ENCODE measurements at places on chromosomes 12 and 14.

GRCh38 chr12:86213012-86213411, 43.2 kb downstream of the MGAT4C start:
- DNase-seq, result no peak

- peak; percentile 66 for DNase-seq
Observed at GRCh38 chr14:77067632-77068516, 30.2 kb upstream of the CIPC start.

DNA sequence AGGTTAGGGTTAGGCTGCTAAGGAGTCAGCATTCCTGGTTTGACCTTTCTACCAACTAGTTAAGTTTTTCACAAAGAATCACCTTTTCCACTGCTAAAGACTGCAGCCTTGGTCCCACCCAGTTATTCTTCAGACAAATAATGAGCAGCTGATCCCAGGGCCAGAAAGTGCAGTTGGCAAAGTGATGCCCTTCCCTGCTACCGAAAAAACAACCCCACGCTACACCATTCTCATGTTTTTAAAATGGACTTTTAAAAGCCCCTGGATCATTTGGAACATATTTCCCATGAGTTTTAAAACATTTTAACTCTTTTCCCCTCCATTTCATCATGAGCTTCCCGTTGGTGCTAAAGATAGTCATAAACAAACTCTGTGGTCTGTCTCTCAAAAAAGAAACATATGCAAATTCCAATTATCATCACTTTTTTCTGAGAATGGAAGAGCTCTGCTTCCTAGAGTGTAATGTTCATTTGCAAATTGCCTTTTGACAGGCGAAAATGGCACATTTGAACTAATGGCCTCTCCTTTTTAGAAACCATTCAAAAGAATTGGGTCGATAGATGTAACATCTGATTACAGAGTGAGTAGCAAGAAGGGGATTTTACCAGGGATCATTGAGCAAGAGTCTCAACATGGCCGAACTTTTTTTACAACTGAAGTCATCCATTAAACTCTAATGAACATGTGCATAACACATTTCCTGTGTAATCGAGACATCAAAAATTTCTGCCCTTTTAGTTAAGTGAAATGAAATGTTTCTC, 129.3 kb upstream of the RAP1B start:
- no peak for DNase-seq

GRCh38 chr14:21525962-21526671, at the start of gene SALL2:
Gene SALL2 (minus strand): TSS chr14:21526346. CDS start chr14:21526127, 219 bp downstream.
- DNase-seq, result peak; percentile 50

DNA sequence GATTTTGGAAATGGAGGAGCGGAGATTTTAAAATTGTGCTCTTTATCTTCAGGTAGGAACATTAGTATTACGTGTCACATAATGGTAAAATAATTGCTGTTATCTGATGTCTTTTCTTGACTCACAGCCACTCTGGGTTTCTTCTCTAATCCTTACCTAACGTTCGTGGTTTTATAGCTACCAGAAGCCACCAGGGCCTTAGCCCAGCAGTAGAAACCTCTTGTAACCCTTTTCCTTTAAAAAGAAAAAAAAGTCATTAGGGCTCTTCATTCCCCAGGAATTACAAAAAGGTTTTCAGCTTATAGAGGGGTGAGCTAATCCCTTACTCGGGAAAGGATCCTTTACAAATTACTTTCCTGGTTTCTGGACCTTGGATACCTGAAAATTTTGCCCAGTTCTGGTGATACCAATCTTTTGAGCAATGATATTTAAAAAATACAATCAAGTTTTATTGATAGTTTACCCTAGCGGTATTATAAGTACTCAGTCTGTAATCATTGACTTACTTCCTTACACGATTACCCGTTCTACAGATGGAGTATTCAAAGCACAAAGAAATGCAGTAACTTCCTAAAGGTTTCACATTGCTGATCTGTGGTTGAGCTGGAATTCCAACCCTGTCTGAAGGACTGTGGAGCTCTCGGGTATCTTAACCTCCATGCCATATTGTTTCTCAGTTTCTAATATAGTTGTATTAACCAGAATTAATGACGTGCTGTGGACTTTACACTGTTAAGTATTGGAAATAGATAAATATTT, 1.6 kb downstream of the GABARAPL1 start:
- DNase-seq, result no peak

- DNase-seq, result no peak
Observed at GRCh38 chr14:29039171-29039570, 272.6 kb downstream of the FOXG1 start.

DNA sequence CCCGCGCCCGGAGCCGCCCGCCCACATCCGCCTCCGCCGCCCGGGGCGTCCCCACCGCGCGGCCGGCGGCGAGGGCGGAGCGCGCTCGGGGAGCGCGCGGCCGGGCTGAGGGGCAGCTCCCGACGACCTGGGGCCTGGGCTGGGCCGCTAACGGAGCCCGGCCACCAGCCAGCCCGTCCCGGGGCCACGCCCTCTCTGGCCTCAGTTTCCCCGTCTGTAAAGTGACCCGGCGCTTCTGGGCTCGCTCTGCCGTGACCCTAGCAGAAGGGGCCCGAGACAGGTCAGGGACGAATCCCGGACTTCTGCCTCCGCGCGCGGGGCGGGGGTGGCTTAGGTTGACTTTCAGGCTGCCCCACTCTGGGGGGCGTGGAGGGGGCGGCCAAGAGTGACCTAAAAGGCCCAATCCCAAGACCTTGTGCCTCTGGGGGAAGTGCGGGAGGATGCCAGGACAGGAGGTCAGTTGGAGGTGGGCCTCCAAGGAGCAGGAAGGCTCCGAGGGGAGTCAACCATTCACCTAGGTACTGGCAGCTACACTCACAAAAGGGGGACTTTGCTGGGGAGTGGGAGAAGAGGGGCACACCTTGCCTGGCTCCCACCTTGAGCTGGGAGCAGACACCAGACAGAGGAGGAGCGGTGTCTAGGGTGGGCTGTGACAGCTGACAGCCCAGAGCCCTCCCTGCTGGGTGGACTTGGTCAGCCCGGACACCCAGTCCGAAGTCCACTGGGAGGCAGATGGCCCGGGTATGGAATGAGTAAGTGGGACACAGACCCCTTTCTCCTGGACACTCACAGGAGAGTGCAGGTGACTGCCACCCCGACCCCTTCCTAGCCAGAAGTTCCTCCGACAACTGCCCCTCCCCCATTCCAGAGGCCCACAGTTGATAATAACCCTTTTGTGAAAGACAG, 486 bp upstream of the AKT1 start:
- peak; percentile 69 for DNase-seq

- no peak for DNase-seq
Observed at GRCh38 chr14:20578784-20579502, 8.9 kb downstream of the RNASE11 start.

GRCh38 chr14:30264161-30264560, 294.8 kb upstream of the G2E3 start:
- DNase-seq, result no peak

GRCh38 chr12:21983095-21983494, 41.9 kb upstream of the ABCC9 start:
- DNase-seq, result no peak

DNA sequence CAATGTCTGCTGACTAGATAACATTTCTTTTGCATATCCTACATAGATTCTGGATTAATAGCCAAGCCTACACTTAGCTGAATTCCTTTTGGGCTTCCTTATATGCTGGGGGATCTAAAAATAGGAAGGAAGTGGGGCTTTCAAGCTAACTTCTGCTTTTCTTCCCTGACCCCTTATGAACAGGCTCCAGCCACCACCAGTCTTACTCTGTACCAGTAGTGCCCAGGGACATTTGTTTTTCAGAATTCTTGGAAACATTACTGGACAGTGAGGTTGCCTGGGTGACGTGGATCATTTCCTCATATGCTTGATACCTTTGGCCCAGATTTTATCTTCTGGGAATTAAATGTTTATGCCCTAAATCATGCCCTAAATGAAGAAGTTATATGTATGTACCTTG, 55.9 kb upstream of the SRRM4 start:
- DNase-seq, result no peak

DNA sequence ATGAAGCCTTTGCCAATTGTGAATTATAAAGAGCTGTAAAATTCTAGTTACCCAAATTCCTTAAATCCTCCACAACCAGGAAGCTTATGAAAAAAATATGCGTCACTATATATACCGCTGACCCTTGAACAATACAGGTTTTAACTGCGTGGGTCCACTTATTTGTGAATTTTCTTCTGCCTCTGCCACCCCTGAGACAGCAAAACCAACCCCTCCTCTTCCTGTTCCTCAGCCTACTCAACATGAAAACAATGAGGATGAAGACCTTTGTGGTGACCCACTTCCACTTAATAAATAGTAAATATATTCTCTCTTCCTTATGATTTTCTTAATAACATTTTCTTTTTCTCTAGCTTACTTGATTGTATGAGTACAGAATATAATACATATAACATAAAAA, 42.2 kb downstream of the CMKLR1 start:
- no peak for DNase-seq

DNA sequence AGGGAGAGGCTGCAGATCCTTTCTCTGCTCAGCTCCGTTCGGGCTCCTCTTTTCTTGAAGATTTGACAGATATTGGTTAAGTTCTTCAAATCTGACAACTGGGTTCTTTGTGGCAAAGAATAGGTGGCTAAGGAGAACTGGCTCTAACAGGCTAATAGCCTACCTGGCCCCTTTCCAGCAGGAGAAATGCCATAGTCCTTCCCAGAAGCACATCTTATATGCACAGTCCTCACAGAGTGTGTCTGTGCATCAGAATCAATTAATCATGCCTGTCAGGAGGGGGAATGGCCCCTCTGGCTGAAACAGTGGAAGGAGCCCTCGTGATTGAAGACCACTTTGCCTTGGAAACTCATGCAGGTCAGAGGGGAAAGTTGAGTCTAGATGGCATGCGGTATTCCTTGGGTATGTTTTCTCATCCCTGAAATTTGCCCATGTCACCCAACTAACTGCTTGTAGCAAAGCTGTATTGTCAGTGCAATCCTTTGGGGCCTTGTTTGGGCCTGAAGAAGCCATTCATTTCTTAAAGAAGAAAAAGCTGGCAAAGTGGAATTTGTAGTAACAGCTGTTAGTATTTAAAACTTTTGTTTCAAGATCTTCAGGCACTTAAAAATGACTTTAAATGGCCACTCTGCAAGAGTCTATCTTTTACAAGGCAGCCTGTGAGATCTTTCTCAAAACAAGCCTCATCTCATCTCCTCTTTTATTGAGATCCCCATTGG, 251.5 kb downstream of the ZFP36L1 start:
- no peak for DNase-seq

GRCh38 chr14:71117839-71118743, 210.8 kb downstream of the PCNX1 start:
- no peak for DNase-seq

GRCh38 chr12:94699801-94700200, 49.4 kb upstream of the TMCC3 start:
- no peak for DNase-seq

DNA sequence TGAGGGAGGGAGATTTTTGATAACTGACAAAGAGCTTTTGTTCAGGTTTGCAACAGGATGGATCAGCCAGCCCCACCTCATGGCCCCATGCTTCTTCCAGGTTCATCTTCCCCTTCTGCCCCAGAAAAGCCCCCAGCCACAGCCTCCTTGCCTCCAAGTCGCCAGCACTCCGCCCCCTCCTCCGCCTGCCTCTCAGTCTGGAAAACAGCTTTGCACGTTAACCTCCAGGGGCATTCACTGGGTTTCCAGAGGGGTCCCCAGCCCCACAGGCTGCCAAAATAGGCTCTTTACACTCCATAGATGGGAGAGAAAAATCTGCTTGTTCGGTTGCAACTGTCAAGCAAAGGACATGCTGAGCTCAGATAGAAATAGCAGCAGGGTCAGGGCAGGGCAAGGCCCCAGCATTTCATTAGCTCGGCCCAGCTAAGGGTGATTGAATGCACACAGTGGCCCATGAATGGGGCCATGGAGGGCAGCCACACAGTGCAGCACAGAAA, 253.6 kb downstream of the ZFP36L1 start:
- DNase-seq, result no peak

DNA sequence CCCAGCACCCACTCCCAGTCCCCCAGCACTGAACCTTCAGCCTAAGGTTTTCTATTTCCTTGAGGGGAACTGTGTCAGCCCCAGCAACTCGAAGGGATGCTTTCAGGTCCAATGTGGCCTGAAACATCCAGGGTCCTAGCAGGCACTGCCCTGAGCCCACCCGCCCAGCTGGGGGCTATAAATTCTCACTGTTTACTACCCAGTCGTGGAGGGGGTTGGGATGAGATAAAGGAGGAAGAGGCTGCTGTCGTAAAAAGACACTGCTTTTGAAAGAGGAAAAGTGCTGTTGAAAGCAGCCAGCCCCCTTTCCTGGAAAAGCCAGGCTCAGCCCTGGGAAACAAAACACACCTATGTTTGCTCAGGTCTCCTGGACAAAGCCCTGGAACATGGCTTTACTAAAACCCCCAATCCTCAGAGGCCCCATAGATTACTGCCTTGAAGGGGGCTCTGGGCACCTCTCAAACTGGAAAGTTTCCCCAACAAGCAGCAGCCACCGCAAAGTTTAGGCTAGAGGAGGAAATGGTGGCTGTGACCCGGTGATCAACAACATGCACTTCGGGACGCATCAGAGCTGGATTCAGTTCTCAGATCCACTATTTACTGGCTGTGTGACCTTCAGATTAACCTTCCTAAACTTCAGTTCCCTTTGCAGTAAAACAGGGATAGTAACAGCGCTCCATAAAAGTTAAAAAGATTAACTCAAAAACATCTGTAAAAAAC, 51.0 kb downstream of the ACTN1 start:
- DNase-seq, result no peak

DNA sequence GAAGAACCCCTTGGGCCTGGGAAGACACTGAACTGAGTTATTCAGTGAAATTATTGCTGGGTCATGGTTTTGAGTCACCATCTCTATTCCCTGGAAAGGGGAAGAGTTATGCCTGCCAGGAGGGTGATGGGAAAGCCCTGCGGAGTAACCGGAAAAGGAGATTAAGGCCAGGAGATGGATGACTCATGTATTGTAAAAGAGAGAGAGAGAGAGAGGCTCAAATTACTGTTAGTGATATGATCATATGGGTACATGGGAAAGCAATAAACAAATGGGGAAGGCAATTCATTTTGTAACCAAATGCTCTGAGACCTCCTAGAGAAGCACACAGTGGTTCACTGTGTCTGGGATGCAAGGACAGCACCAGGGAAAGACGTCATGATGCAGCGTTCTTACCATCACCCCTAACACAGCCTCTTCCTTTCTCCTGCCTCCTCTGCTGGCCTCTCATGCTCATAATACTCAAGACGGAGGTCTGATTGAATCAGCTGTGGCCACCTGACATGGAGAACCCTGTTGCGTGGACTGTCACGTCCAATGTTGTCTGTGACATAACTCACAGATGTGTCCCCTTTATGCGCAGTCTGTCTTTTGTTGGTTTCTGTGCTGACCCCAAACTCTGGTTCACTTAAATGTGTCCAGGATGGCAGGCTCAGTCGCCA, 243.7 kb downstream of the TMEM132D start:
- no peak for DNase-seq

- no peak for DNase-seq
Observed at GRCh38 chr12:95214466-95214865, 2.8 kb downstream of the FGD6 start.

DNA sequence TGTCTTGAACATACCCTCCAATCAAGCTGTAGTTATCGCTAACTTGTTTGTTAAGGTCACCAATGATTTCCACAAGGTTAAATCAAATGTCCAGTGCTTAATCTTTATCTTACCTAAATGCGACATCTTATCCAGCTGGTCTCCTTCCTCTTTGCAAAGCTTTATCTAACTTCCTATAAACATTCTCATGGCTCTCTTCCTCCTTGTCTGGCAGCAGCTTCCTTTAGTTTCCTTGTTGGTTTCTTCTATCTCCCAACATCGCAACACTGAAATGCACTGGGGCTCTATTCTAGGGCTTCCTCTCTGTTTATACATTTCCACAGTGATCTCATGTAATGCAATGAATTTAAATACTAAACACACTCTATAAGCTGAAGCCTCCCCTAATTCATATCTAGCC, 28.7 kb downstream of the UBE2N start:
- DNase-seq, result no peak
